ENCODE measurements at places on chromosomes 13 and 19.

DNA sequence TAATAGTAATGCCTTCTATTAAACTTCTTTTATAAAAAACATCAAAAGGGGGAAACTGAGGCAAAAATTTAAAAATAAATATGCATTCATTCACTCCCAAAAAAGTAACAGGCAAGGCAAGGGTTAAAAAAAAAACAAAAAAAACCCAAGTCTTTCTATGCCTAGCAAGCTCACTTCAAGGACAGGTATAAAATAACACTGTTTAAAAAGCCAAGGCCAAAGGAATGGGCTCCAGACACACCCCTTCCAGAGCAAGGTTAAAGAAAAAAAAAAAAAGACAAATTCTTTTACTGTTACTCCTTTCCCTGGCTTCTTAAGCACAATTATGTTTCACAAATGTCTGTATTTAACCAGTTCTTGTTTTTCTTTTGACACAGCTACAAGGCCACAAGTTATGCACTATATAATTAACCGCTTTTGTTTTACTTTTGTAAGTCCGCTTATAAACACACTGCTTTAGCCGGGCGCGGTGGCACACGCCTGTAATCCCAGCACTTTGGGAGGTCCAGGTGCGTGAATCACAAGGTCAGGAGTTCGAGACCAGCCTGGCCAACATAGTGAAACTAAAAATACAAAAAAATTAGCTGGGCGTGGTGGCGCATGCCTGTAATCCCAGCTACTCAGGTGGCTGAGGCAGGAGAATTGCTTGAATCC is 3.6 kb downstream of the SIGLEC11 start:
- no peak for DNase-seq

GRCh38 chr13:107450931-107451330 is 764.4 kb downstream of the LIG4 start:
- DNase-seq = no peak

DNA sequence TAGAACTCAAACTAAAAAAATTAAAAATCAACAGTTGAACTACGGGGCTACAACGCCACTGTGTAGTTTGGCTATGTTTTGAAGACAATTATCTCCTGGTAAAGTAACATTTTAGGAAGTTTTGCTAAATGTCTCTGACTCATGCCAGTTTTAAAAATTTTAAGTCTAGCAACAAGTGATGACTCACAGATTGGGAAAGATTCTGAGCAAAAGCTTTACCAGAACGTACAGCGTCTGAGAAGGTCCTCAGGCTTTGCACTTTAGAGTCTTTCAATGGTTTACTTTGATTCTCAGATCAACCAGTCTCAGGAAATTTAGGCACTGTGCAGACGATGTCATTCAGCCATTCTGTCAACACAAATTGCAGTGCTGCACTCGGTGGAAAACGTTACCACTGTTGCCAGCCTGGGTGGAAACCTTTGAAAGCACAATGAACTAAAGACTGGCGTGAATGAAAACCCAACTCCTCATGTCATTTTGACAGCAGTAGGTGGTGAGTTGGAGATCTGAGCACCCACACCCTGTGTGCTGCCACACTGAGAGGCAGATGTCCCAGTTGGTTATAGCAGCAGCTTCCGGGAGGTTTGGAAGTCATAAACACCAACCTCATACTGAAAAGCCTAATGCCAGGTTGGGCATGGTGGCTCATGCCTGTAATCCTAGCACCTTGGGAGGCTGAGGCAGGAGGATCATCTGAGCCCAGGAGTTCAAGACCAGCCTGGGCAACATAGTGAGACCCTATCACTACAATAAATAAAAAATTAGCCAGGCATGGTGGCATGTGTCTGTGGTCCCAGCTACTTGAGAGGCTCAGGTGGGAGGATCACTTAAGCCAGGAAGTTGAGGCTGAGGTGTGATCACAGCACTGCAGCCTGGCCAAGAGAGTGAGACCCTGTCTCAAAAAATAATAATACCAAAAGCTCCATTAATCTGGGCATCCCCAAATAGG is 6.3 kb upstream of the WTIP start:
- no peak for DNase-seq

DNA sequence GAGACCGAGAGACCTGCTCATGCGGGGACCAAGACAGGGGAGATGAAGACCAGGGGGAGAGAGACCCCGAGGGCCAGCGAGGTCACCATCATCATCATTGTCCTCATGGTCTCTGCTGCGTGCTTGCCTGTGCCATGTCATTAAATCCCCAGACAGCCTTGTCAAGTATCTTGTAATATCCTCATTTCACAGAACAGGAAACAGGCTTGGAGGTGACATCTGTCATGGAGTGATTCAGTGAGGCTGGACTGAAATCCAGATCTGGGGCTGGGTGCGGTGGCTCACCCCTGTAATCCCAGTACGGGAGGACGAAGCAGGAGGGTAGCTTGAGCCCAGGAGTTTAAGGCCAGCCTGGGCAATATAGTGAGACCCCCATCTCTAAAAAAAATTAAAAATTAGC is 5.9 kb upstream of the NANOS2 start:
- no peak for DNase-seq

DNA sequence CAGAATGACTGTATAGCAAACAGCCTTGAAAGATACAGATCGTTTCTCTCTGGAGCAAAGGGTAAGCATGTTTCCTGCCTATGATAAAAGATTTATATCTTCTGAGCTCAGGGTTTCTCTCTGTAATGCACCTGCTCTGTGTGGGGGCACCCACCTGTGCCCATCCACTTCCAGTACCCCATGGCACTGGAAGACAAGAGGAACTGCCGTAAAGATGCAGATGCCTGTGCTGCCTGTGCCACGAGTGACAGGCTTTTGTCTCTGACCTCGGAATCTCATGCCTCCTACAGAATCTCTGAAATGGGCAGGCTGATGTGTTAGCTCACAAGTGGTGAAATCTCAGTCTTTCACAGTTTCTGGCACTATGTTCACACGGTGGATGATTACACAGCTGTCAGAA is 50.3 kb upstream of the ATP11A start:
- no peak for DNase-seq

- no peak for DNase-seq
Observed at GRCh38 chr19:18046059-18046718, 38.2 kb downstream of the ARRDC2 start.

- no peak for DNase-seq
Observed at GRCh38 chr19:33227870-33228599, 2.4 kb upstream of the SLC7A10 start.

DNA sequence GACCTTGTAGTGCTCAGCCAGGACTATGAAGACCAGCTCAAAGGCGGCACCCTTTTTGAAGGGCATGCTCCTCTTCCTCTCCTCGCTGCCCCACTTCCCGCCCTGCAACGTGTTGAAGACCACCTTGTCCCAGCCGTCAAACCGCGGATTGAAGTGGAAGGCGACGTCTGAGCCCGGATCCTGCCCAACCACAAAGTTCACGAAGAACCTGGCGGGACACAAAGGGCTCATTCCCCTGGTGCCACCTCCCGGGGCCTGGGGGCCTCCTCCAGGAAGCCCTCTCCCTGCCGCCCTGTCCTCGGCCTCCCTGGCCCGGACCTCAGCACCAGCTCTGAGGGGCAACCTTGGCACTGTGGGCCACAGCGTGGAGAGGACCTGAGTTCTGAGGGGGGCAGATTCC is 4.0 kb downstream of the LGALS4 start:
- no peak for DNase-seq

DNA sequence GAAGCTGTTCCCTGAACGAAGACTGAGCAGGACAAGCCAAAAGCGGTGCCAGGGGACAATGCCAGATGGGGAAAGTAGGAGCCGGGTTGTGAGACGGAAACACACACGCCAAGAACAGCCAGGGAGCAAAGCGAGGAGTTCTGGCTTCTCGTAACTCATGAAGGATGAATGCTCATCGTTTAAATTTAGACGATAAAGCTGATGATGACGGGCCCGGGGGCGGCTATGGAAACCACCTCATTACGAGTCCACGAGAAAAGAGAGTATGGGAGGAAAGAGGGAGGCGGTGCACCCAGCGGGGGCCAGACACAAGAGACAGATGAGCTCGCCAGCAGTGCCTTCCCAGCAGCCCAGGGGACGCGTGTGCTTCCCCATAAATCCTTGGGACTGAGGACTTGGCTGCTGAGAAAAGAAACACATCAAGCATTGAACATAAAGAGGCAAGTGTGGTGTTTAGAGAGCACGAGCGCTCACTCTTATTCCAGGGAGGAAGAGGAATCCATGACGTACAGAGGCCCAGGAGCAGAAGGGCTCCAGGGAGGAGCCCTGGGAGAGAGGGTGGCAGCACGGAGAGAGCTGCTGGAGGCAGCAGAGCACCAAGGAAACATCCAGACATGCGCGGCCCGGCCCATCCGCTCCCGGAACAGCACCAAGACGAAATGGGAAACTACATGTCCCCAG is 70.7 kb downstream of the EPS15L1 start:
- DNase-seq = no peak

GRCh38 chr13:92994056-92994455 is 232.6 kb upstream of the GPC6 start:
- DNase-seq = no peak

- no peak for DNase-seq
Observed at GRCh38 chr19:53102756-53103233, 427 bp downstream of the ZNF160 start.

DNA sequence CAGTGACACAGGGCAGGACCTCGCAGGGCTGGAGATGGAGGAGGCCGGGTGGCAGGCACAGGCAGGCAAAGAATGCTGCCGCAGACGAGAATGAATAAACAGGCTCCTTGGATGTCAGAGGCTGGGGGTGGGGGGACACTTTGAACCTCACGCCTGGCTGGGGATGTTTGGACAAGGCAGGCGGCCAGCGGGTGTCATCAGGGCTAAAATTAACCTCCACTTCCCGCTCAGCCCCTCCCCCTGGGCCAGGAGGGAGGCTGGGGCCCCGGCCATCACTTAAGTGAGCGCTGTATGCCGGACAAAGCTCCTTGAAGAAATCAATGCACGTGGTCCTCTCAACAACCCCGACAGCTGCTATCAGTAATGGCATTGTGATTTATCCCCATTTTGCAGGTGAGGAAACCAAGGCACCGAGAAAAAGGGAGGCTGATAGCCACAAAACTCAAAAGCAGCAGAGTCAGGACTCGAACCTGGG is 10.3 kb upstream of the FUT5 start:
- DNase-seq = no peak

DNA sequence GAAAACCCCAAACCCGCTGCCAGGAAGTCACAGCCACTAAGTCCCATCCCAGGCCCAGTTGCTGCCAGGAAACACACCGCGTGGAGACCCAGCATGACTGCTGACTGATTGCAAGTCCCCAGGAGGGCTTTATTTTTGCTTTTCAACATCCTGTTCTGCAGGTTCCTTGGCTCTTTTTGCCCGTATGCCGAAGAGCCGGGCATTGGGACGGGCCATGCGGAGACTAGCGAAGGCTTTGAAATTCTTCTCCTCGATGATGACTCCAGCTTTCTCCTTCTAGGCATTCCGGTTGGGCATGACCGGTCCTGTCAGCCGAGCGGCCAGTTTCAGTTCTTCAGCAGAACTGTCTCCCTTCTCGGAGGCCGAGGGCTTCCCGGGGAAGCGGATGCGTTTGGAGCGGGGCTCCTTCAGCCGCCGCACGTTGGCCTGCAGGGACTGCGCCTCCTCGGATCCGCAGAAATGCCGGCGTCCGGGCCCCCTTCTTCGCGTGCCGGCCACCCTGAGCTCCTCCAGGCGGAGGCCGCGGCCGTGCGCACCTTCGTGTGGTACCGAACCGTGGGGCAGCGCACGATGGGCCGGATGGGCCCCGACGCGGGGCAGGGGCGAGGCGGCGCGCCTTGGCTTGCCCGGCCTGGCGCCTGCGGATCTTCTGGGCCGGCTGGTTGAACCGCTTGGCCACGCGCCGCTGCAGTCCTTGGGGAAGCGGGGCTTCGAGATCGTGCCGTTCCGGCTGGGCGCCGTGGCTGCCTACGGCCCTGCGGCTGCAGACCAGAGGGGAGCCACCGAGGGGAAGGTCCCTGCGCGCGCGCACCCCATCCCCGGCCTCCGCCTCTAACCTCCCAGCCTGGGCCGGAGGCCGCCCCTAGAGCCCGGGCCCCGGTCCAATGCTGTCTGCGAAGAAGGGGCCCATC is 15.2 kb downstream of the ZSCAN5C start:
- DNase-seq = no peak

DNA sequence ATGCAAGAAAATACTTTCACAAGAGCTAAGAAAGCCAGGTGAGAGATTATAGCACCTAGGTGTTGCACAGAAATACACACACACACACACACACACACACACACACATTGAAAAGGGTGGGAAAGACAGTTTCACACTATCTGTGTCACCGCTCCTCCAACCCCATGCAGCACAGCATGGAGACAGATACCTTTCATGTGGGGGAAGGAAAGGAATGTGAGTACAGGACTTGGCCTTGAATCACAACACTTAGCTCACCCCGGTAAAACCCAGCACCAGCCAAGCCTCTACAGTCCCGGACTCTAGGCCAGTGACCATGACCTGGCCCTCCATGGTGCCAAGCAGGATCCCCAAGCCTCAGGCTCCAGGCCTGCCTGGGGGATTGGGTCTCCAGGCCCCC is 462.0 kb upstream of the SPRY2 start:
- no peak for DNase-seq

DNA sequence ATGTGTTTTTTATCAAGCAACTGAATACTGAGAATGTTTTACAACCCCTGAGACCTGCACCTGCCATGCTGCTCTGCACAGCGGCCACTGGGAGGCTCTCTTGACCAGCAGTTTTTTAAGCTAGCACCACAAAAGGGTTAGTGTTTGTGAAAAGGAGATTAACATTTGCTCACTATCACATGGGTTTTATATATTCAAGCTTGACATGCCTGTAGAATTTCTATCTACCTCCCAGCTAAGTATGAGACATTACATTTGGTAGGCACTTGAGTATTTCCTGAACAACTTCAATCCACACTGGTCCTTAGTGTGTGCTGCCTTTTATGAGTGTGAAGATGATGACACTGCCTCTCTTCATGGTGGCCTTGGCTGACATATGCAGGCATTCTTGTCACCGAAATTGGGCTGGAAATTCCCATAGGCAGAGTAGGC is 1238.9 kb downstream of the UQCRFS1 start:
- no peak for DNase-seq

All from stimulated activated CD4-positive, alpha-beta T cell treated with anti-CD3 and anti-CD28 coated beads, Interleukin-1b, Interleukin-23, amount 100 ng/mL, for 24 hours (primary cell).